ENCODE measurements at places on chromosomes 12 and 14.

GRCh38 chr12:39300799-39301198 is 142.1 kb downstream of the KIF21A start:
- DNase-seq, result no peak

- no peak for DNase-seq
These were observed 24.4 kb downstream of the SLC11A2 start for GRCh38 chr12:51001799-51002198.

- no peak for DNase-seq
These were observed 140.5 kb upstream of the CCND2 start for GRCh38 chr12:4133029-4133428.

- DNase-seq, result no peak
These were observed 371 bp upstream of the REM2 start for GRCh38 chr14:22882529-22883172.

GRCh38 chr14:68793734-68794129 is 865 bp upstream of the ZFP36L1 start:
- DNase-seq, result no peak

GRCh38 chr12:53791735-53792326 is 40.1 kb upstream of the CISTR start:
- peak; percentile 33 for DNase-seq
